ENCODE measurements at places on chromosomes 7 and 10.

- no peak for DNase-seq
Observed at GRCh38 chr7:91319351-91319750, 55.1 kb downstream of the FZD1 start.

DNA sequence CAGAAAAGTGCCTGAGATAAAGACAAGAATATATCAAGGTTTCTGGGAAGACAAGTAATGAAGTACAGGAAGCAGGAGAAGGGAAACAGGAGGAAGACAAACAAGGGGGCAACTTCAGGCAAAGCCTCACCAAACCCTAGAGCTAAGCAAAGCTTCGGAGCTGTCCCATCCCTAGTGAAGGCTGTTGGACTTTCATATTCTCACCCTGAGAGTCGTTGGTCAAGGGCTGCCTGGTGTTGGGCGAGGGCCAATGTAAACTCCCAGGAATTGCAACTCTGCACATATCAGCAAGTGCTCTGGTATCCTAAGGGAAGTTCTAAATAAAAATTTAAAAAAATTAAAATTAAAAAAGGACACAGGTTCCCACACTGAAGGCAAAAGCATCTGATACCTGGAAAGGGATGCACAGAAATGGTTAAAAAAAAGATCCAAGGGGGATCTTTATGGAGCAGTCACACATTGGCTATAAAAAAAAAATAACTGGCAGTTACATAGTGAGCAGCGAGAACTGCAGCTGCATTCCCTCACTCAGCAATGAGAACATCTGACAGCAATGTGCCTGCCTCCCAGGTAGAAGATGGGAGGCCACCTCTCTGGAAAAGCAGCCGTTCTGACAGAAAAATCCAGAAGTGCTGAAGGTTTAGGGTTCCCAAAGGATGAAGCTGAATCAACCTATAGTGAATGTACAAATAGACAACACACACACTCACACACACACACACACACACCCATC, 304.7 kb downstream of the WDR11 start:
- DNase-seq, result no peak

GRCh38 chr10:49388161-49388560, 7.7 kb downstream of the DRGX start:
- DNase-seq, result no peak

- peak; percentile 16 for DNase-seq
Observed at GRCh38 chr10:4635388-4635787, 190.6 kb upstream of the AKR1E2 start.

GRCh38 chr10:102729029-102730026, 14.4 kb upstream of the WBP1L start:
- peak; percentile 8 for DNase-seq

DNA sequence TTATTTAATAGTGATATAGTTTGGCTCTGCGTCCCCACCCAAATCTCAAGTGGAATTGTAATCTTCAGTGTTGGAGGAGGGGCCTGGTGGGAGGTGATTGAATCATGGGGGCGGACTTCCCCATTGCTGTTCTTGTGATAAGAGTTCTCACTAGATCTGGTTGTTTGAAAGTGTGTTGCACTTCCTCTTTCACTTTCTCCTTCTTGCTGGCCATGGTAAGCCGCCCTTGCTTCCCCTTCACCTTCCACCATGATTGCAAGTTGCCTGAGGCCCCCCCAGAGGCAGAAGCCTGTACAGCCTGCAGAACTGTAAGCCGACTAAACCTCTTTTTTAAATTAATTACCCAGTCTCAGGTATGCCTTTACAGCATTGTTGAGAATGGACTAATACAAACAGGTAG, 101.4 kb downstream of the MTPAP start:
- DNase-seq, result no peak

DNA sequence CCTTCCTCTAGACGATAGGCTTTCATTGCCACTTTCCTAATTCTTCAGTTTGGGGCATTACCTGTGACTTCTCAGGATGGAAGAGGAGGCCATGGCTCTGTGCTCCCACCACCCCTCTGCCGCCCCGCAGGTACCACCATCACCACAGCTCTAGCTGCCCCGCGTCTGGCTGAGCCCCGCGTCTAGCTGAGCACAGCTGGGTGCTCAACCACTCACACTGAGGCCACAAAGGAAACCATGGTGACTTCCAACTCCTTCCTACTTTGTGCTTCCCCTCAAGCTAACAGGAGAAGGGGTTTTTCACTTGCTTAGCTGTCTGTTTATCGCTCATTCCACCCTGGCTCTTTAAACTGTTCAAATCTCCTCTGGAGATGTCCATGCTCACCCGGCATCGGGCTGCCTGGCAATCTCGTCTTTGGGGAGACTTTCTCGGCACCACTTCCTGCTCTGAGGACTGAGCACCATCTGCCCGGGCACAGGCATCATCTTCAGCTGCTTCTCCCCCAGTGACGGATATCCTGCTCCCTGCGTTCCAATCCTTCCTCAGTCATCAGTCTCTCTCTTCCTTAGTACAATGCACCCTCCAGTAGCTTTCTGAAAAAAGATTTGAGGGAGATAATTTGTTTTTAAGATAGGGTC, 59.4 kb downstream of the MAD1L1 start:
- no peak for DNase-seq

- DNase-seq, result no peak
Observed at GRCh38 chr7:82312646-82313045, 130.9 kb downstream of the CACNA2D1 start.

- DNase-seq, result no peak
Observed at GRCh38 chr7:115674467-115675024, 356.0 kb downstream of the TFEC start.

- no peak for DNase-seq
Observed at GRCh38 chr7:31702354-31702753, 15.3 kb downstream of the PPP1R17 start.

GRCh38 chr10:21396889-21397288, 128.6 kb downstream of the SKIDA1 start:
- DNase-seq, result no peak

- DNase-seq, result no peak
Observed at GRCh38 chr7:11557627-11558026, 274.4 kb downstream of the THSD7A start.

DNA sequence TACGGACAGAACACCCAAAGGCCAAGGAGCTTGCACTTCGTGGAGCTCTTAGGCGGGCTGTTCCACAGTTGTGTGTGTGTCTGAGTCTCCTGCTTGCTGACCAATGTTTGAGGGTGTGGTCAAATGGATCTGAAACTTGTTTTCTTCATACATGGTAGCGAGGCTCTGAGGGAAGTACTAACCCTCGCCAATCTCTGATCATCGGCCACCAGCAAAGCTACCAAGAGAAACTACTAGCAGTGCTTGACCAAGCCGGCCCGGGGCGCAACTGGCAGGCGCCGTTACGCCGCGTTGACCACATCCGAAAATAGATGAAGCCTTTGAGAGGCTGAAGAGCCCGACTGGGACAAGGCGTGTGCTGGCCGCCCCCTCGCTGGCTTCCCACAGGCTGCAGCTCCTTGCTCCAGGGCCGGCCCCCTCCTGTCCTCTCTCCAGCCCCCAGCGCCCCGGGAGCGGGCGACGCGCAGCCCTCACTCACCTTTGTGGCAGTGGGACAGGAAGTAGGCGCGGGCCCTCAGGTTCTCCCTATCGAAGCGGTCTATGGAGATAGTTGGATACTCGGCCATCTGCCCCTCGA, 384 bp downstream of the DCLRE1C start:
- no peak for DNase-seq

- DNase-seq, result no peak
Observed at GRCh38 chr7:159197066-159197975, 52.7 kb upstream of the VIPR2 start.

- DNase-seq, result no peak
Observed at GRCh38 chr7:80563561-80564327, 51.9 kb upstream of the GNAT3 start.

- DNase-seq, result no peak
Observed at GRCh38 chr10:89664203-89664602, 19.2 kb upstream of the PANK1 start.

DNA sequence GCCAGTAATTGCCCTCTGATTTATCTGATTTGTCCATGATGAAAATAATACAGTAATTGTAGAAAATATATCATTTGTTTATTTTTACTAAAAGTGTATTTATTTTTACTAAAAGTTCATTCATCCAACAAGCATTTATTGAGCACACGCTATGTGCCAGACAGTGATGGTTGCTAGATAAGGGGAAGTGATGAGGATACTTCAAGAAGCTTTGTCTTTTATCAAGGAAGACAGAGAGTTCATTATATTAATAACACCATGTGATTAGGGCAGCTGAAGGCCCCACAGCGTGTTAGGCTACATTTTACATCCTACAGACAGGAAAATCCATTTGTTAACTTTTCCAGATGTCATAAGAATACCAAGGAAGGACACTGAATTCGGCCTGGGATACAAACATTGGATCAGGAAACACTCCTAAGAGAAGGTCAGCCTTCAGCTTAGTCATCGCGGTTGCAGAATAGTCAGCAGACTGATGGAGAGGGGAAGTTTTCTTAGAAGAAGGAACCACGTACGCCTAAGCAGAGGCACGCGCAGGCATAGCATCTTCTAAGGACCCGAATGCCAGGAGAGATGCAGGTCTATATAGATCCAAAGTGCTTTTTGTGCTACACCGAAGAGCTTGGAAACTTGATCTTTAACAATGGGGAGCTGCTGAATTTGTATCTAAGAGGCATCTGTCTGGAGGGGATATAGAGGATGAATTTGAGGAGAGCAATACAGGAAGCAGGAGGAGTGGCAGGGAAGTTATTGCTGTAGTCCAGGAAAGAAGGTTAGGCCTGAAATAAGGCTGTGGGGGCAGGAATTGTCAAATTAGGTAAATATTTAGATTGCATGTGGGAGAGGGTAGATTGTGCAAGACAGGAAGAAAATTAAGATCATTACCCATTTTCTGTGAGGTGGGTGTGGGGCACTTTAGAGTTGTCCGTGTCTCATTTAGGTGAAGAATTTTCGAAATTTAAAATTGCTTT, 85.7 kb downstream of the LRGUK start:
- DNase-seq, result no peak

DNA sequence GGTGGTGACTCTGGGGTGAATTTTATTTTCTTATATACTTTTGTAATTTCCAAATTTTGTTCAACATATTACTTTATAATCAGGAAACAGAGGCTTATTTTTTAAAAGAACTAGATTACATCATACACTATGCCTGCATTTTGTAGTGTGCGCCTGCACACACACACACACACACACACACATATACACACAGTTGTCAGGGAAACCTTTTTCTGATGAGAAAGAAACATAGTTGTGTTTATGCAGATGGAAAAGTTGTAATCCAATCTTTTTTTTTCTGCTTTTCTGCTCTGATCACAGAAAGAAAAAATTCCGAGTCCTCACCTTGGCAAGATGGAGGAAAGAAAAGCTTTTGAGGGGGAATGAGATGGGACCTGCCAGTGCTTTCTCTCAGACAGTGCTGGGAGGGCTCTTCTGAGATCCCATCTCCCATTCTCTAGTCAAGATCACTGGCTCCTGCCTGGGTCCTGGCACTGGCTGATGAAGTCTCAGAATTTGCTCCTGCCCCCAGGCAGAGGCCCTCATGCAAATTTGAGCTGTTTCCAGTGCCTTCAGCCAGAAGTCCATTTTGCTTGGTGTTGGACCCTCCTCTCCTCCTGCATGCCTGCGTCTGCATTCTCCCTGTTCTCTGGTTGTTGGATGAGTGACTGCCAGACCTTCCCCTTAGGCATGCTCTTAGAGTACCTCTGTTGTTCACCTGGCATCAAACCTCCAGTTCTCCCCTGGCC, 59.7 kb downstream of the TLL2 start:
- no peak for DNase-seq

GRCh38 chr7:134458341-134458805, 527 bp downstream of the AKR1B1 start:
- peak; percentile 59 for DNase-seq

DNA sequence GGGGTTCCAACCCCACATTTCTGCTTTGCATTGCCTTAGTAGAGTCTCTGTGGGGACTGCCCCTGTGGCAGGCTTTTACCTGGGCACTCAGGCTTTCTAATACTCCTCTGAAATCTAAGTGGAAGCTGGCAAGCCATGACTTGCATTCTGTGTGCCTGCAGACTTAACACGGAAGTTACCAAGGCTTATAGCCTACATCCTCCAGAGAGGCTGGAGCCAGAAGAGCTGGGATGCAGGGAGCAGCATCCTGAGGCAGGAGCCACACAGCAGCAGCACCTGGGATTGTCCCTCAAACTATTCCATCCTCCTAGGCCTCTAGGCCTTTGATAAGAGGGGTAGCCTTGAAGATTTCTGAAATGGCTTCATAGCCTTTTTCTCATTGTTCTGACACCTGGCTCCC, 22.1 kb upstream of the ABCC2 start:
- DNase-seq, result no peak

DNA sequence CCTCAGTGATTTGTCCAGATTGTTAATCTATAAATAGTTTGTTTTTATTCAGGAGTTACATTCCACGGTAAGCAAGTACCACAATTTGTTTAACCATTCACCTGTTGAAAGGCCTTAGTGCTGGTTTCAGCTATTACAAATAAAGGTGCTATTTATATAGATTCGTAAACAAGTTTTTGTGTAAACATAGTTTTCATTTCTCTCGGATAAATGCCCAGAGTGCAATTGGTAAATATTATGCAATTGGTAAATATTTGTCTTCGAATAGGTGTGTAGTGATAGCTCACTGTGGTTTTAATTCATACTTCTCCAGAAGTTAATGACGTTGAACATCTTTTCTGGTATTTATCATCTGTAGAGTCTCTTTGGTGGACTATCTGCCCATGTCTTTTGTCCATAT, 76.4 kb upstream of the RSU1 start:
- no peak for DNase-seq

DNA sequence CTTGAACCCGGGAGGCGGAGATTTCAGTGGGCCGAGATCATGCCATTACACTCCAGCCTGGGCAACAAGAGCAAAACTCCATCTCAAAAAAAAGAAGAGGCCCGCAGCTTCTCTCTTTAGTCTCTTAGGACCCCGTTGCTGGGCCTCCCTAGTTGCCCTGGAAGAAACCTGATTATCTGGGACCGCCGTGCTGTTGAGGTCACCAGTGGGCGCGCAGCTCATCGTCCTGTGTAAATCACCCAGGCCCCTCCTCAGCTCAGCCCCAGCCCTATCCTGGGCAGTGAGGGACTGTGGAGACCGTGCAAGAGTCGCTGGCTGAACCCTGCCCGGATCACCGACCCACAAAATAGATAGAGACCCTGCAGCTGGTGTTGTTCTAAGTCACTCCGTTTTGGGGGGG, 85.0 kb downstream of the UNCX start:
- no peak for DNase-seq

- DNase-seq, result no peak
Observed at GRCh38 chr7:134289423-134289822, 27.3 kb downstream of the SLC35B4 start.

GRCh38 chr7:93258661-93259060, 26.5 kb downstream of the VPS50 start:
- no peak for DNase-seq

- no peak for DNase-seq
Observed at GRCh38 chr7:10085231-10085630, 888.4 kb upstream of the PHF14 start.

- DNase-seq, result no peak
Observed at GRCh38 chr7:77321300-77321699, 94.8 kb downstream of the GSAP start.

GRCh38 chr7:75662579-75663301, 76.0 kb downstream of the HIP1 start:
- peak; percentile 67 for DNase-seq

GRCh38 chr10:76961841-76962240, 675.8 kb downstream of the KCNMA1 start:
- no peak for DNase-seq

- peak; percentile 81 for DNase-seq
Observed at GRCh38 chr10:32232378-32232777, 114.6 kb downstream of the EPC1 start.

GRCh38 chr10:97519342-97519741, 20.6 kb downstream of the UBTD1 start:
- DNase-seq, result no peak

- no peak for DNase-seq
Observed at GRCh38 chr10:43851030-43851429, 202.3 kb upstream of the ZNF32 start.

- DNase-seq, result no peak
Observed at GRCh38 chr7:45420843-45421495, 153.2 kb upstream of the ADCY1 start.
